Neuronal stem cell (in vitro differentiated cells): ENCODE measurements at places on chromosomes 5 and 9.

GRCh38 chr5:149693021-149693420 lies 37.1 kb upstream of the PPARGC1B start:
- DNase-seq = no peak
- no peaks in the 10 kb centered on the region for H3K27me3 ChIP-seq
- H3K4me1 ChIP-seq = peaks cover 3% of the 10 kb centered on the region
- no peak overlapping the region for H3K4me3 ChIP-seq

DNA sequence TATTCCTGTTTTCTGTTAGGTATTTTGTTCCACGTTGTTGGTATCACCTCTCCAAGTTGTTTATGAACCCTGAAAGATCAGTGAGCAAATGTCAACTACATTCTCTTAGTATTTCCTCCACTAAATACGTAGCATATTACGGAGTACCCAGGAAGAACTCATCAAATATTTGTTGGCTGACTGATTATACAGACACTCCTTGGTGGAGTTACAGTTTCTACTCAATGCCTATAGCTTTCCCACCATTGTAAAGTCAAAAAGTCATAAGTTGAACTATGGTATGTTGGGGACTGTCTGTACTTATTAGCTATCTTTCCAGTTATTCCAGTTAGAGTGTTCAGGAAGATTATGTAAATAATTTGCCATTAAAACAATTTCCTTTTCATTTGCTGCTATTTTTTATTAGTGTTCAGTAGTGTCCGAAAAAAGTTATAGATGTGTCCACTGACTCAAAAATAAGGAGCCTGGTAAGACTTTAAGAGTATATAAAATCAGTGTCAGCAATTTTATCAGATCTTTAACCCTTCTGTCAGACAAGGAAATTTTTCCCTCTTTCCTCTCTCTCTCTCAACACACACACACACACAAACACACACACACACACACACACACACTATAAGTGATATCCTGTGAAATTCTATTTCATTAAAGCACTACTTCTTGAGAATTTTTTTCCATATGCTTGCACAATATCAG lies 6.8 kb upstream of the APBA1 start:
- H3K27me3 ChIP-seq = peaks cover 25% of the 10 kb centered on the region
- DNase-seq = no peak
- H3K36me3 ChIP-seq = no peaks in the 10 kb centered on the region

GRCh38 chr9:92970467-92970923 lies 23.2 kb downstream of the FGD3 start:
- no peaks in the 10 kb centered on the region for H3K27me3 ChIP-seq
- peak; percentile 90 for DNase-seq
- H3K4me1 ChIP-seq = peaks cover 27% of the 10 kb centered on the region
- H3K36me3 ChIP-seq = no peaks in the 10 kb centered on the region
- no peak overlapping the region for H3K4me3 ChIP-seq
- H3K27ac ChIP-seq = peak overlapping the region; percentile 95

DNA sequence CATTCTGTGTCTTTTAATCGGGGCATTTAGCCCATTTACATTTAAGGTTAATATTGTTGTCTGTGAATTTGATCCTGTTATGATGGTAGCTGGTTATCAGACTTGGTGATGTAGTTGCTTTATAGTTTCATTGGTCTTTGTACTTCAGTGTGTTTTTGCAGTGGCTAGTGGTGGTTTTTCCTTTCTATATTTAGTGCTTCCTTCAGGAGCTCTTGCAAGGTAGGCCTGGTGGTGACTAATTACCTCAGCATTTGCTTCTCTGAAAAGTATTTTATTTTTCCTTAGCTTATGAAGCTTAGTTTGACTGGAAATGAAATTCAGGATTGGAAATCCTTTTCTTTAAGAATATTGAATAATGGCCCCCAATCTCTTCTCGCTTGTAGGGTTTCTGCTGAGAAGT lies 156.9 kb downstream of the CNTLN start:
- no peaks in the 10 kb centered on the region for H3K27me3 ChIP-seq
- DNase-seq = no peak
- no peaks in the 10 kb centered on the region for H3K4me1 ChIP-seq
- H3K4me3 ChIP-seq = no peak overlapping the region

- no peak overlapping the region for H3K4me3 ChIP-seq
- H3K27me3 ChIP-seq = no peaks in the 10 kb centered on the region
- H3K27ac ChIP-seq = no peak overlapping the region
- DNase-seq = no peak
- H3K4me1 ChIP-seq = no peaks in the 10 kb centered on the region
These were observed 258.3 kb downstream of the GADD45G start for GRCh38 chr9:89863141-89863540.

GRCh38 chr5:40685976-40686486 lies 6.3 kb downstream of the PTGER4 start:
- H3K4me1 ChIP-seq = peaks cover 8% of the 10 kb centered on the region
- H3K27ac ChIP-seq = no peak overlapping the region
- no peak overlapping the region for H3K4me3 ChIP-seq
- H3K27me3 ChIP-seq = peaks cover 46% of the 10 kb centered on the region
- DNase-seq = no peak
